ENCODE measurements at places on chromosomes 4 and X. TPM values are rescaled to one million over a fixed set of nuclear protein-coding genes. Genes with fewer than 3 reads are reported as not detected.

GRCh38 chr4:108433832-108434231 is 186.5 kb upstream of the RPL34 start:
- H3K27ac ChIP-seq = peak overlapping the region; percentile 77
- H3K4me1 ChIP-seq = peaks cover 45% of the 10 kb centered on the region

GRCh38 chrX:154441564-154441963 is 2.4 kb upstream of the FAM50A start:
- peaks cover 41% of the 10 kb centered on the region for H3K36me3 ChIP-seq
- peaks cover 6% of the 10 kb centered on the region for H3K4me1 ChIP-seq
- DNase-seq = no peak
- H3K4me3 ChIP-seq = no peak overlapping the region
- H3K27ac ChIP-seq = no peak overlapping the region
- H3K27me3 ChIP-seq = no peaks in the 10 kb centered on the region

- H3K4me3 ChIP-seq = no peak overlapping the region
- no peaks in the 10 kb centered on the region for H3K4me1 ChIP-seq
- no peaks in the 10 kb centered on the region for H3K27me3 ChIP-seq
These were observed 205.5 kb downstream of the PRR32 start for GRCh38 chrX:127025013-127025412.

DNA sequence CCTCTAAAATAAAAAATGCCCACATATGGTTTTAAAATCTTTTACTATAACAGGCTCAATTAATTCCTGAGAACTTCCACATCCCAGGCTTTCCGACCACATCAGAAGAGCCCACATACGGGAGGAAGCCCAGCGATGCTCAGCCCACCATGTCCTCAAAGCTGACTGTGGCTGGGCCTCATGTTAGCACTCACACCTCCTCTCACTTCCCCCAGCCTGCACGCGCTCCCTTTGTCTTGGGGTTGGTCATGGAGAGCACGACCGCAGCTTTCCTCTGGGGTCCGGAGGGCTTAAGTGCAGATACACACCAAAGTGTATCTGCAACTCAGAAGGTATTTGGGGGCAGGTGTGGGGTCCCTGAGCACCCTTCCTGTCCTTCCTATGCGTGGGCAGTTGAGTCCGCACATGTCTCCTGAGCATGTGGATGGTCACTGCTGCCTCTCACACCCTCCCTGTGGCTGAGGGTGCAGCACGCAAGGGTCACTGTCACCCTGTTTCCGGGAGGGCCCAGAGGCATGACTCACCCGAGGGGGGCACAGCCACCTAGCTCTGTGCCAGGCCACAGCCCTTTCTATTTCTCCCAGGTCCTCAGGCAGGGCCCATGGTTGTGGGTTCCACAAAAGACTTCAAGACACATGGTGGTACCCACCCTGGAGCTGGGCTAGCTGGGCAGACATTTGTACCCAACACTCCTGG is 21.2 kb downstream of the WDR1 start:
- H3K4me1 ChIP-seq = peaks cover 81% of the 10 kb centered on the region
- H3K27ac ChIP-seq = peak overlapping the region; percentile 71
- H3K36me3 ChIP-seq = peaks cover 83% of the 10 kb centered on the region
- H3K27me3 ChIP-seq = no peaks in the 10 kb centered on the region
- H3K4me3 ChIP-seq = no peak overlapping the region

GRCh38 chr4:151931563-151931962 is 170.8 kb upstream of the GATB start:
- no peaks in the 10 kb centered on the region for H3K27me3 ChIP-seq
- no peak overlapping the region for H3K4me3 ChIP-seq
- DNase-seq = no peak
- H3K4me1 ChIP-seq = peaks cover 2% of the 10 kb centered on the region
- H3K27ac ChIP-seq = no peak overlapping the region

DNA sequence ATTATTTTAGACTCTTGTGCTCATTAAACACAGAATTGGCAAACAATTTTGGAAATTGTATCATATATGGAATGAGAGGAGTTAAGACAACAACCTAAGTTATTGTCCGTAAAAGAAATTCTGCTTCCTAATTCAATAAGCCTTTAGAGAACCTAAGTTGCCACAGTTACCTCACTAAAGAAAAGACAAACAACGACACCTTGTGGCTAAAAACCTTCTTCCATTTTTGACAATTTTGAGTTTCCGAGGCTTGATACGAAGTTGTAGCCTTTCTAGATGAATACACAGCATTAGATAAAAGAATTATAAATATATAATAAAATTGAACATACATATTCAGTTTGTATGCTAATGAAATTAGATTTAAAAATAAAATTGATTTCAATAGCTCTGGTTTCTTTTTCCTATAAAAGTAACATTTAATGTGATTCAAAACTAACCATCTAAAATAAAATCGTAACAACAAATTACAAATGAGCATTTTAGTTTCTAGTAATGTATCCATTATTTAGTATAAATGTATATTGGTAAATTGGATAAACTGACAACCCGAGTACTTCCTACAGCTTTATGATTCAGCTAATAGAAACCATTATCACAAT is 275.1 kb downstream of the GPM6A start:
- no peaks in the 10 kb centered on the region for H3K27me3 ChIP-seq
- H3K27ac ChIP-seq = no peak overlapping the region
- peak; percentile 32 for DNase-seq
- H3K4me1 ChIP-seq = no peaks in the 10 kb centered on the region
- no peak overlapping the region for H3K4me3 ChIP-seq

GRCh38 chrX:136185401-136186022 is 38.2 kb downstream of the FHL1 start:
- no peak overlapping the region for H3K27ac ChIP-seq
- H3K4me1 ChIP-seq = no peaks in the 10 kb centered on the region
- DNase-seq = no peak
- no peak overlapping the region for H3K4me3 ChIP-seq

ARHGEF6 gene
- 73.9 TPM for total RNA-seq

Measured in thymus (tissue), 14 donors.